ENCODE measurements at places on chromosomes 2 and 18.

DNA sequence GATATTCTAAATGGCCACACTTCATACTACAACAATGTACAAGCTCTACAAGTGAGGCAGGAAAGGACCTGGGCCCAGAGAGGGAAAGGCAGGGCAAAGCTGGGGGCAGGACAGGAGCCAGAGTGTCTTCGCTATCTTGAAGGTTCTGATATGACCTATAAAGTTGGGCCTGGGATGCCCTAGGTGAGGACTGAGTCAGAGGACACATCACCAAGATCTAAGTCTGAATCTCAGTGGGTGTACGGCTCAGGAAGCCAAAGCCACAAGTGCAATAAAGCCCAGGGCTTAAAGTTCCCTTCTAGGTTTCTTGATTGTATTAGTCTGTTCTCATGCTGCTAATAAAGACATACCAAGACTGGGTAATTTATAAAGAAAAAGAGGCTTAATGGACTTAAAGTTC, 219.1 kb downstream of the ALK start:
- DNase-seq = no peak

DNA sequence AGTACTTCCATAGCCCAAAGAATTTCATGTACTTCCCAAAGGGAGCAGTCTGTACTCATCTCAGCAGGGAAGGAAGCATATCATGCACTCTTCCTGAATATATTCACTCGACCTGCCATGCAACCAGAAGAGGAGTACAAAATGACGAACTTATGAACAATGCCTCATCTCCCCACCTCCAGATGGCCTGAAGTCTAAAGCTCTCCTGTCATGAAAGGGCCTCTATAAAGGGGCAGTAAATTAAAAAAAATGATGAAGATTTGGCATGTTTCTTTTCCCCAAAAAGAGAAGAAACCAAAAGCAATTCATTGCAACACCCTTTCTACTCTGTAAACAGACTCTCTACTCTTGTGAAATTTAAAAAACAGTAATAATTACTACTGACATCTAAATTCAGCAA, 1601.1 kb downstream of the LRP1B start:
- no peak for DNase-seq

GRCh38 chr18:57649556-57650500, 28.2 kb upstream of the NARS1 start:
- DNase-seq = no peak

DNA sequence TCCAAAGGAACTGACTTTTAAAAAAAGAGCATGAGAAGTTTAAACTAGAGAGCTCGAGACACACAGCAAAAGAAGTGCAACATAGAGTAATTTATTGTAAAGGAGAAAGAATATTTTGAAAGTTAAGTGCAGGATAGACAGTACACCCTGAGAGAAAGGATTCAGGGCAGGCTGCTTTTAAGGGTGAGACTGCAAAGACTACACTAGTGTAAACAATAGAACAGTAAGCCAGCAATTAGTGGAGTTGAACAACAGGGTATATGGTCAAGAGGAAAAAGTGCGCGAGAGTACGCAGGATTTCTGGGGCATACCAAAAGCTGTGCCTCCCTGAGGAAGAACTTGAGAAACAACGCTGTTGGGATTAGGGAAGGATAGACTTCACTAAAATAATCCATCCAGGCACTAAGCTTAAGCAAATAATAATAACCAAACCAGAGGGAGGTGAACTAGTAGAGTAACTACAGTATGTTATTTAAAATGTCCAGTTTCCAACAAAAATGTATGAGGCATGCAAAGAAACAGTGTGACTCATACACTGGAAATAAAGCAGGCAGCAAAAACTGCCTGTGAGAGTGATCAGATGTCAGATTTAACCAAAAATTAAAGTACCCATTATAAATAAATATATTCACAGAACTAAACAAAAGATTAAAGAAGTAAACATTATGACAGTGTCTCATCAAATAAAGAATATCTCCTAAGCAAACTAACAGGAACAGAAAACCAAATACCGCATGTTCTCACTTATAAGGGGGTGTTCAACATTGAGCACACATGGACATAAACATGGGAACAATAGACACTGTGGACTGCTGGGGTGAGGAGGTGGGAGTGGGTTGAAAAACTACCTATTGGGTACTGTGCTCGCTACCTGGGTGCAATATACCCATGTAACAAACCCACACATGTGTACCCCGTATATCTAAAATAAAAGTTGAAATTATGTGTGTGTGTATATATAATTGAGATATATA, 40.5 kb upstream of the EMILIN2 start:
- DNase-seq = no peak

- DNase-seq = no peak
Measured at GRCh38 chr2:178418426-178418825, 32.5 kb downstream of the PRKRA start.

GRCh38 chr2:43038034-43038695, 188.2 kb downstream of the ZFP36L2 start:
- DNase-seq = no peak

DNA sequence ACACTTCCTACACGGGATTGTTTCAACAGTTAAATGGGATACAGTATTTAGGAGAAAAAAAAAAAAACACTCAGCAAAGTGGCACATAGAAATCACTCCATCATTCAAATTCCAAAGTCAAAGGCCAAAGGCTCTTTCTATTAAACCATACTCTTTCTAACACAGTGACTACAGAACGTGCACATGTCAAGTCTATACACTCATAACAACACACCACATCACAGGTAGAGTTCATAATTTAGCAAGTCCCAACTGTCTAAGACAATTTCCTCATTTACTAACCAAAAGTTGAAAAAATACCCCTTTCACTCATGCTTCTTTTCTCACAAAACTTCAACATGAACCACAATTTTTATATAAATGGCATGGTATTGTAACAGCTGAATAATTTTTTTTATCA, 70.8 kb downstream of the MBOAT2 start:
- no peak for DNase-seq

- DNase-seq = no peak
Measured at GRCh38 chr2:18180031-18180610, 301.7 kb downstream of the KCNS3 start.
